ENCODE measurements at places on chromosomes 3 and 15.
A peak's percentile ranks its signal among the peaks of the same experiment; 100 is the strongest.

DNA sequence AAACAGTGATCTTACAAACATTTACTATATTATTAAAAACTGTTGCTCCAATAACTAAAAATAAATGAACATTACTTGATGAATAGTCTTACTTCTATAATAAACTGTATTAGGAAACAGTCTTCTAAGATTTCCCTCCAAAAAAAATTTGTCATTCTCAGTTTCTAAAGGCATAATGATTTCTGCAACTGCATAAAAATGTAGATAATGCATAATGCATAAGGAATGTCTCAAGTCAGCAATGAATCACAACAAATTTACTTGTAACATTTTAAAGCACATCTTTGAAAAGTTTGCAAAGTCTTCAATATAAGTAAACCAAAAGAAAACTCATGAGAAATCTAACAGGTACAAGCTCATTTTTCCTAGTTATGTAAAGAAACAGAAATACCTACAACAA is 113.5 kb downstream of the VPS13C start:
- peak; percentile 18 for DNase-seq

DNA sequence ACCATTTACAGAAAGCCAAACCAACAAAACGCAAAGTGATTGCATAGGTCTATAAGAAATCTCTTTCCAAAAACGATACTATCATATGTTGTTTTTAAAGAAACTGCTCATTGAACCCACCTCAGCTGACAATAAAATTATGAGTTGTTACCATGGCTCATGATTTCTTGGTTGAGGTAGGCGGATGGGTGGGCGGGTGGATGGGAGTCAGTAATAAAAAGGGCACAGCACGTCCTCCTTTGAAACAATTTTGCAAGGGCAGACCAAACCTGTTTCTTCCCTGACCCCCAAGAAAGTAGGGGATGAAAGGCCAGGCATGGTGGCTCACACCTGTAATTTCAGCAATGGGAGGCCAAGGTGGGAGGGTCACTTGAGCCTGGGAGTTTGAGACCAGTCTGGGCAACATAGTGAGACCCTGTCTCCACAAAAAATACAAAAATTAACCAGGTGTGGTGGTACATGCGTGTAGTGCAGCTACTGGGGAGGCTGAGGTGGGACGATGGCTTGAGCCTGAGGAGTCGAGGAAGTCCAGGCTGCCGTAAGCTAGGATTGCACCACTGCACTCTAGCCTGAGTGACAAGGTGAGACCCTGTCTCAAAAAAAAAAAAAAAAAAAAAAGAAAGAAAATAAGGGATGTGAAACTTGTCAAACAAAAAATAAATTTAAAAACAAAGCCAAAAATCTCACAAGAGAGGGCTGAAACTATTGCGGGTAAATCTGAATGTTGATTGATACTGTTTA is 2.1 kb downstream of the ABHD10 start:
- DNase-seq = no peak

DNA sequence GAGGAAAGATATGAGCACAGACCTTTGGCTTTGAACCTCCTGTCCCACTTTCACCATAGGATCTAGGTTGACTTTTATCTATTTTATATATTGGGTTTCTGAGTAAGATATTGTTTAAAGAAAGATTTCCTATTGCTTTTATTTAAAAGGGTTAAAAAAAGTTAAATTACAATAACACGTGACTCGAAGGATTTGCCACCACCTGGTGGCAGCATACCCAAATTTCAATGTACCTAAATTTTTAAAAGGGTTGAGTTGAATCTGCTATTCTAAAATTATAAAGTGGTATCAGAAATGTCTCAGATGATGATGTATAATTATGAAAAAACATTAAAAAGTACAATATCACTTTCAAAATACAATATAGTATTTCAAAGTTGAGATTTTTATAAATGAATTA is 368.4 kb downstream of the MECOM start:
- peak; percentile 23 for DNase-seq

- no peak for DNase-seq
Measured at GRCh38 chr3:72426618-72427397, 421.4 kb downstream of the SHQ1 start.
